ENCODE measurements at places on chromosomes 6 and 20. TPM values are rescaled to one million over a fixed set of nuclear protein-coding genes. Genes with fewer than 3 reads are reported as not detected.

DNA sequence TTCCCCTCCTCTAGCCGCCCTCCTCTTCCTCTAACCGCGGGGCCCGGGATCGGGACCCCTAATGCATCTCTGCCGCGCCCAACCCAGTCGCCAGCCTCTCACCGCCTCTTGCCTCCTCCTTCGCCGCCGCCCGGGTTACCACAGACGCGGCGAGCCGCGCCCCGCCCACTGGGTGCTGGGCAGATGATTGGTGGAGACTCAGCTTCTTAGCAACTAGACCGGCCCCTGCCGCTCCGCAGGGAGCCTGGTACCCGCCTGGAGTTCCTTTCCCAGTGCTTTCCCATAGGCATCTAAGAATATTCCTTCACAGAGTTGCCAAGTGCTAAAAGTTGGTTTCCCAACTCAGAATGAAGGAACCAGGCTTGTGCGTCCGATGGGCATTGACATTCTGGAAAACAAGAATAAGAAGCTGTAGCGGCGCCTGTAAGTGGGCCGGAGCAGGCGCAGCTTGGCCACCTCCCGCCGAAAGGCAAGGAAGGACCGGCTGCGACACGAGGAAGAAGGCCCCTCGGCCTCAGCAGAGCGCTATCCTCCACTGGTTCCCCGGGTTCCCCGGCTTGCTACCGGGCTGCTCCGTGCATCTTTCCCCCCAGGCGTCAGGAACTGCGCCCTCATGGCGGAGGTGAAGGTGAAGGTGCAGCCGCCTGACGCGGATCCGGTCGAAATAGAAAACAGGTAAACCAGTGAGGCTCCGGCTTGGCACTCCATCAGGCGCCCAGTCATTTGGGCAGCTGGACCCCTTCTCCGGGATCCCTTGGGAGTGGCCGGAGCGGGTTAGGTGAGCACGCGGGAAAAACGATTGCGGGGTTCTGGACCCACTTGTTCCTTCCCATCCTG is at the start of the genes DZANK1 and POLR3F:
DZANK1 (minus strand) TSS at position 137 of the 837 bp plus-strand sequence. CDS start 1,672 bp downstream, outside the sequence.
POLR3F (plus strand) TSS at position 497 of the 837 bp plus-strand sequence; CDS start at position 614, 117 bp downstream.
- DNase-seq: peak; percentile 98

DNA sequence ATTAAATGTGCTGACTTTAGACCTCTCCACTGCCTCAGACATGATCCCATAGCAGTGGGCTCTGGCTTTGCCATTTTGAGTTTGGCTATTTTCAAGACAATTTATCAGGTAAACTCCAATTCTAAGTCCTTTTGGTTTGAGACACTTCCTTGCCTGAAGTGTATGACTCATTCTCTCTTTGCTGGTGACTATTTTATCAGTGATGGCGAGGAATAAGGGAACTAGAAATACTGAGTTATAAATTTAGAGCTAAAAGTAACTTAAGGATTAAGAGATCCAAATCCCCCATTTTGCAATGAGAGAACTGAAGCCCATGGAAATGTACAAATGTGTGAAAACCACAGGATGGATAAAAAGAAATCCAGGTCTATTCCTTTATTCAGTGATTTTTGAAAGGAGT is 30.9 kb upstream of the CD83 start:
- DNase-seq: no peak

- no peak for DNase-seq
Observed at GRCh38 chr6:108068618-108069017, 5.9 kb downstream of the OSTM1 start.

DNA sequence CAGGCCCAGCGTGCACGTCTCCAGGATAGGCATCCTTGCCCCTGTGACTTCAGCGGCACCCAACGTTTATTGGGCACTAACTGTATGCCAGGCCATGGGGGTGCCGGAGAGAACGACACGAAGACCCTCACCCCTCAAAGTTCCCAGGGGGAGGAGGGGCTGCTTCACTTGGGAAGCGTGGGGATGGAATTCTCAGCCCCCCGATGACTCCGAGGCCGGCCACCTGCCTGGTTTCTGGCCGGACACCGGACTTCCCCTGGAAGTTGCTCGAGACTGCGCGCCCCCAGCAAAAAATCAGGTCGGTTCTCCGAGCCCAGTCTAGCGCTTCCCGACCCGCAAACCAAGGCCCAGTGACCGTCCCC is 275 bp upstream of the MAVS start:
- no peak for DNase-seq

CAGE1 gene
- polyA plus RNA-seq: not detected

PLCB1 gene
- polyA plus RNA-seq: 13.7 TPM

FOXQ1 gene
- 0.07 TPM for polyA plus RNA-seq

LY86 gene
- 1.8 TPM for polyA plus RNA-seq

EPHA7 gene
- polyA plus RNA-seq: 12.5 TPM

Data from muscle of leg (tissue), 16 donors.